H7 (cell line): ENCODE measurements at places on chromosomes 3 and 15.
A peak's percentile ranks its signal among the peaks of the same experiment; 100 is the strongest.

- DNase-seq, result no peak
These were observed 2.0 kb downstream of the SMC4 start for GRCh38 chr3:160401291-160402095.

GRCh38 chr3:161273589-161274218 lies 52.6 kb downstream of the NMD3 start:
- no peak for DNase-seq

- DNase-seq, result no peak
These were observed 428 bp downstream of the LYSMD4 start for GRCh38 chr15:99732751-99733267.

- DNase-seq, result no peak
These were observed 104.5 kb downstream of the NLGN1 start for GRCh38 chr3:173501931-173502489.

- no peak for DNase-seq
These were observed 62.4 kb upstream of the MEF2A start for GRCh38 chr15:99503411-99503810.

DNA sequence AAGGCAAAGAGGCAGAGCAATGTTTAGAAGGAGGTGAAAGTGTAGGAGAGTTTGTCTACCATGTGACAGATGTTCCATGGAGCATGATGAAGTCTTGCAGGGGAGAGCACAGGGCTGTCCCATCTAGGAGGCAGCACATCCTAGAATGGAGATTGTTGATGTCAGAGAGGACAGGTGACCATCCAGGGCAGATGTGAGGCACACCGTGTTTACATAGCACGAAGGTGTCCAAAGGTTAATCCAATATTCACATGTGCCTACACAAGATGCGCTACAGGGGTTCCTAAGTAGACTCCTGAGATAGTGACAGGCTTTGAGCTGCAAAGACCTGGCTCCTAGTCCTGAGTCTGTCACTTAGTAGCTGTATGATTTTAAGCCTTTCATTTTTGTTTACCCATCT lies 219.3 kb upstream of the SLCO3A1 start:
- DNase-seq, result no peak

DNA sequence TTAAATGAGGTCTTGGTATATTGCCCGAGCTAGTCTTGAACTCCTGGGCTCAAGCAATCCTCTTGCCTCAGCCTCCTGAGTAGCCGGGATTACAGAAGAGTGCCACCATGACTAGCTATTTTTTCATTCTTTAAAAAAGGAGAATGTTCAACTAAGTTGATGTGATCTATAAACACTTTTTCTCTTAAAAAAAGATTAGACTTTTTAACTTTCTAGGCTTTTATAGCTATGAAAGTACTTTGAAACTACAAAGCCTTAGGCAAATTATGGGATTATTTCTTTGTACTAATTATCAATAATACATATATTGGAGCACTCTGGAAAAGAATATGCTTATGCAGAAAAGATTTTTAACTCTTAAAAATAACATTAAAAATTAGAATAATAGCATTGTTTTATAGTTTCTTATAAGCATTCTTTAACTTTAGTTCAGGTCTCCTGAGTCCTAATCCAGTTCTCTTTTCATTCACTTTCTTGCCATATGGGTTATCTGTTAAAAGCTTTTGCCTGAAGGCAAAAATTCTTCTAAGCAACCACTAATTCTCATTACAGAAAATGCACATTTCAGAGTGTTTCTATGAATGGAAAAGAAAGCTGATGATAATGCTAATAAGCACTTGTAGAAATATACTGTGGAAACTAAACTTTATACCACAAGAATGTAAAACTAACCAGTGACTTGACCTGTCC lies 87.8 kb downstream of the DPPA2 start:
- no peak for DNase-seq

GRCh38 chr3:182730675-182731042 lies 62.6 kb upstream of the ATP11B start:
- no peak for DNase-seq

- no peak for DNase-seq
These were observed 79.7 kb downstream of the RARB start for GRCh38 chr3:25507811-25508210.

GRCh38 chr15:40100123-40100946 lies 8.3 kb downstream of the BMF start:
- peak; percentile 39 for DNase-seq

GRCh38 chr3:97699889-97700288 lies 64.7 kb upstream of the ARL6 start:
- no peak for DNase-seq

- no peak for DNase-seq
These were observed 36.4 kb downstream of the CFAP100 start for GRCh38 chr3:126431103-126431534.

DNA sequence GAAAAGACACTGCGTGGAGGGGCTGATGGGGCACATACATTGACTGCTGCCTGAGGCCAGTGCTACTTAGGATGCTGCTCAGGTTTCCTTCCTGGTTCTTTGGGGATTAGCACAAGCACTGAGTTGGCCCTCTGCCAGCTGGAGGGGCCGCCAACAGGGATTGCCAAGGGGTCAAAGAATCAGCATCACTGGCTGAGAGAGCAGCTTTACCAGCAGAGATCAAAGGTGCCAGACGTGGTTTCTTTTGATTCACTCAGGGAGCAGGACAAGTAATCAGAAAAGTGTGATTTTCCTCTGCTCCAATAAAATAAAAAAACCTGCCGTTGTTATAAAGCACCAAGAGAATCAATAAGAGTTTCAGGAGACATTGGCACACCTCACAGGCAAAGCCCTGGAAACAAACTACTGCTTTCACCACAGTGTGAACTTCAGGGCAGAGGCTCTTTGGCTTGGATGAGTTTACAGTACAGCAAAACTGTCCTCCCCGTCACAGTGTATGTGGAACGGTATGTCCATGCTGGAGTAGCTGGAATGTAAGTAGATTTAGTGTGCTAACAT lies 45.8 kb upstream of the FSIP1 start:
- no peak for DNase-seq

DNA sequence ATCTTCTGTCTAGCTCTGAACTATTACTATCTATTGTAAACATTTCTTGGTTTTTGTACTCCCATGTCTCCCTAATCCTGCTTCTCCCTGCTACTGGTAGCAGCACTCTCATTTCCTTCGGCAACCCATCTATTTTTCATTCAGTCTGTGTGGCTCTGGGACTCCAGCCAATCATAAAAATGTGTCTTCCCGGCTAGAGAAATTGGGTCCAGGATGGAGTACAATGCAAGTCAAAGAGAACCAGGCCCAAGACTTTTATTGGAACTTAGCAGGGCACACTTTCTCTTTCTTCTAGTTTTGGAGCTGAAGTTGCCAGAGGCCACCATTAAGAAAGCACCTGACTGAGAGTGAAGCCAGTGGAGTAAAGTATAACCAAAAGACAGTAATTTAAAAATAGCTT lies 22.8 kb upstream of the ARHGEF26 start:
- DNase-seq, result no peak

DNA sequence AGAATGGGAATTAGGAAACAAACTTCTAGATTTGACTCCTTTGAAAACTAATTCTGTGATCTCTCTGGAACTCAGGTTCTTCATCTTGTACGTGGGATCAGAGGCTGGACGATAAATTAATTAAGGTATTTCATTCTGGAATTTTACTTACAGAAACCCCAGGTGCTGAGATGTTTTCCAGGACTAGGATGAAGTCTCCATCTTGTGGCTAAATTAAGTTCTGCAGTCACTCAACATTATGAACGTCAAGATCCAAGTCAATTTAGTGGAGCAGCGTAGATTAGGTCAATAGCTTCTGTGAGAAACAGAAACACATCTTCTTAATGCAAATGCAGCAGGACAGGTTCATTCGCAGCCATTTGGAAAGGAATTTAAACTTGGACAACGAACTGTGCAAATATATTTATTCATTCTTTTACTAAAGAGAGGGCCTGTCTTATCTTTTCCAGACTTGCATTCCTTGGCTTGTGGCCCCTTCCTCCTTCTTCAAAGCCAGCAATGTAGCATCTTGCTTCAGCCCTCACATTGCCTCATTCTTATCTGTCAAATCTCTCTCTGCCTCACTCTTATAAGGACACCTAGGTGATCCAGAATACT lies 26.7 kb upstream of the TMC3 start:
- DNase-seq, result peak; percentile 29

- no peak for DNase-seq
These were observed 546.4 kb upstream of the ZNF385D start for GRCh38 chr3:22297436-22297835.

DNA sequence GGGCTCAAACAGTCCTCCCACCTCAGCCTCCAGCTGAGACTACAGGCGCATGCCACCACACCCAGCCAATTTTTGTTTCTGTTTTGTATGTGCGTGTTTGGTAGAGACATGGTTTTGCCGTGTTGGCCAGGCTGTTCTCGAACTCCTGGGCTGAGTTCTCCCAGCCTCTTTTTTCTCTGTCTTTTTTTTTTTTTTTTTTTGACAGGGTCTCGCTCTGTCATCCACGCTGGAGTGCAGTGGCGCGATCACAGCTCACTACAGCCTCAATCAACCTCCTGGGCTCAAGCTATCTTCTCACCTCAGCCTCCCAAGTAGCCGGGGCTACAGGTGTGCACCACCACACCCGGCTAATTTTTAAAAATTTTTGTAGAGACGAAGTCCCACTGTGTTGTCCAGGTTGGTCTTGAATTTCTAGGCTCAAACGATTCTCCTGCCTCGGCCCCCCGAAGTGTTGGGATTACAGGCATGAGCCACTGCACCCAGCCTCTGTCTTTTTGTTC lies 867 bp upstream of the DCAF1 start:
- DNase-seq, result no peak

GRCh38 chr15:42591238-42591934 lies 16.0 kb downstream of the STARD9 start:
- peak; percentile 40 for DNase-seq

- DNase-seq, result no peak
These were observed 70.4 kb downstream of the CBLB start for GRCh38 chr3:105798381-105798934.

DNA sequence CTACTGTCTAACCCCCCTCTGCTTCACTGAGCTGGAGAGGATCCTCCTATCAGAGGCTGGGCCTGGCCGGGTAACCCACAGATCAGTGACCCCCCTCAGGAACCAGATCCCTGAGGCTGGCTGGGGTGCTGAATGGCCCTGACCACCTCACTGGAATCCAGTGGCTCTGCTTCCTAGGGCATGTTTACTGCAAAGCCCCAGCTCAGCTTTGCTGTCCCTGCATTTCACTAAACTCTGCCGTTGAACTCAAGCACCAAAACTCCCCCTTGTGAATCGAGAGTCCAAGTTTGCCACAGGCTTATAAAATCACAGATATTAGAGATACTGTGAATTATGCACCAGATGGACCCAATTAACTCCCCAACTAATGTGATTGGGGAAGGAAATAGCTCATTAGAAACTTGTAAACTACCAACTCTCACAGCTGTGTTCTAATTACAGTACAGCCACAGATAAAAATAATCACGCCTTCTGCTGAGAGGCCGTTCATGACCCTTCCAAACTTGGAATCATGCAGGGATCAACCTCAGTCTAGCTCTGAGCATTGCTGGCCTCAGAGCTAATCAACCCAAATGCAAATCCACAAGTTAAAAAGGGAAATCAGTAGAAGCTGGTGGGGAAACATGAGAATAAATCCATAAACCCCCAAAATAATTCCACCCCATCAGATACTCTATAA lies 47.0 kb downstream of the OCA2 start:
- DNase-seq, result no peak

- no peak for DNase-seq
These were observed 5.3 kb downstream of the ARL6IP5 start for GRCh38 chr3:69090021-69090420.

DNA sequence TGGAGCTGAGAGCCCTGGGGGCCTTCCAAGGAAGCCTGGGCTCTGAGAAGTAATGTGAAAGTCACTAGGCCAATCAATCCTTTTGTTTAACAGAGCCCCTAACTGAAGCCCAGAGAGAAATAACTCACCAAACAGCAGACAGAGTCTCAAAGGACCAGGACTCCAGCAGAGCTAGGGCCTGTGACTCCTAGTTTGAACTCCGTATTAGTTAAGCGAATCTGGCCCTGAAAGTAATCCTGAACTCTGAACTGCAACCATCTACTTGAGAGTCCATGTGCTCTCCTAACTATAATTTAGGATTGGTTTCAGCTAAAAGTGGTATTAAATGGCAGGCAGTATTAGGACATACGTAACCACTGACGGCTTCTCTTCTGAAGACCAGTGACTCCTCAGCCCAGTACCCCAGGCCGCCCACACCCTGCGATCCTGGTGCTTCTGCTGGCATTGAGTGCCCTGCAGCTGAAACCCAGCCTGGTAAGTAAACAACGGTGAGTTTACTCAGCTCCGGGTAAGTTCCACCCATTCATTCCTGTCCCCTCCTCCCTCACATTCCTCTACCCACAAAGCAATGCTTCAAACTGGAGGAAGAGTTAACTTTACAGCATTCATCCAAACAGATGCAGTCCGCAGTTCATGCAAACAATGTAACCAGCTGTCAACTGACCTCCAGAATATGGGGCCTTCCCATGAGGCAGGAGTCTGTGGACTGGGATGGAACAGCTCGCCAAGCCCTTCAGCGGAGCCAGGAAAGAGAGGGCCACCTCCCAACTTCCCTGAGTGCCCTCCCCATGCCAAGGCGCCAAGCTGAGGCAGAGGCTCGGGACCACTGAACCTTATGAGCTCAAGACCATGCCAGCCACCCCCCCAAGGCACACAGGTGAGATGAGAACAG lies 7.3 kb downstream of the MYO5C start:
- peak; percentile 54 for DNase-seq

- DNase-seq, result peak; percentile 62
These were observed 45.1 kb downstream of the HMCES start for GRCh38 chr3:129323651-129324294.

GRCh38 chr3:154275965-154276364 lies 48.3 kb downstream of the DHX36 start:
- no peak for DNase-seq

DNA sequence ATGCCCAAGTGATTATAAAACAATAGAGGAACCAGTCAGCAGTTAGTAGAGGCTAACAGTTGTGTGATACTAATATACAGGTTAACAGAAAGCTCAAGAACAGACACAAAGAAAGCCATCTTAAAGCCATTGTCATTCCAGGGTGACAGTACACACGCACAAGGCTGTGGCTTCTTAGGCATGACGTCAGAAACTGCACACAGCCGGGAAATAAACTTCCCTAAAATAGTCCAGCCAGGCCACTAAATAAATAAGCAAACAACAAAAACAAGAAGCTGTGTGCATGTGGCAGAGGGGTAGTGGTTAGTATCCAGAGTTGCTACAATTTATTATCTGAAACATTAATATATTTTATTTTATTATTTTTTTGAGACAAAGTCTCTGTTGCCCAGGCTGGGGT lies 49.8 kb downstream of the PPCDC start:
- no peak for DNase-seq

GRCh38 chr3:25895031-25895430 lies 105.1 kb downstream of the OXSM start:
- DNase-seq, result no peak

DNA sequence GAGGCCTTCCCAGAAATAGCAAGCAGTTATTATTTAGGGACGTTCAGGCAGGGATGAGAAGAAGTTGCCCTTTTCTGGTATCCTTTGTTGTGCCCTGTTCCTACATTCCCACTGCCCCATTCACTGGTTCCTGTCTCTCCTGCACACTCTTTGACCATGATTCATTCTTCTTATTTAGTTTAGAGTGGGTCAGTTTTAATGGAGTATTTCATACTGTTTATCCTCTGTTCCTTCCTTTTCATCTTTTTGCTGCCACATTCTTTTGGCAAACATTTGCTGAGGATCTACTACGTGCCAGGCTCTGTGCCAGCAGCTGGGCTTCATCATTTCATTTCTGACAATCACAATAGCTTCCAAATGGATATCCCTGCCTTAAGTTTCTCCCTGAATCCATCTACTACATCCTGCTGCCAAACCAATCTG lies 11.8 kb upstream of the EID1 start:
- no peak for DNase-seq

GRCh38 chr3:57093971-57094535 lies 33.6 kb downstream of the SPATA12 start:
- no peak for DNase-seq
